ENCODE measurements at places on chromosomes 4 and X.

DNA sequence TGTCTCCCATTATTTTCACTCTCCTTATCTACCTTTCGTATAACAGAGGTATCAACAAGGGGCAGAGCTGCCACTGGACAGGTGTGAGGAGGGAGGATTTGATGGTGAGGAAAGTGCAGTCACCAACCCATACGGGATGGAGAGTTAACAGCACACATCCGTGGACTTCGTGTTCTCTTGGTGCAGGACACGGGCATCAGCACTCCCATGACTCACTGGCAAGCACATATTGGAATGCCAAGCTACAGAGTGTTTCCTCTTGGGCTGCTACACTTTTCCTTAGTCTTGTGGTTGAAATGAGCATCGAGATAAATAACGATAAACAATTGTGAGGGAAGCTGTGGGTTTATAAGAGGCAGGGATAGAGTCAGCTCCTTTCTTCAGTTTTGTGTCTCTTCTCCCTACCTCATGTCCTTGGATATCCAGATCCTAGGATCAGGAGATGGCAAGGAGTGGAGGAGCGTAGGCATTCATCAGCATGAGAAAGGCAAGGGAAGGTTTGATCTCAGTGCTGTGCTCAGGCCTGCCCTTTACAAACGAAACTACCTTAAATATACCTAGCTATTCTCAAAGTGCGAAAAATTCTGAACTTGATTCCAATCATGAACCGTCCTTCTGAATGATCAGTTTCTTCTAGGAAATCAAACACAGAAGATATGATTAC lies 96.3 kb downstream of the ZNF827 start:
- DNase-seq: no peak

DNA sequence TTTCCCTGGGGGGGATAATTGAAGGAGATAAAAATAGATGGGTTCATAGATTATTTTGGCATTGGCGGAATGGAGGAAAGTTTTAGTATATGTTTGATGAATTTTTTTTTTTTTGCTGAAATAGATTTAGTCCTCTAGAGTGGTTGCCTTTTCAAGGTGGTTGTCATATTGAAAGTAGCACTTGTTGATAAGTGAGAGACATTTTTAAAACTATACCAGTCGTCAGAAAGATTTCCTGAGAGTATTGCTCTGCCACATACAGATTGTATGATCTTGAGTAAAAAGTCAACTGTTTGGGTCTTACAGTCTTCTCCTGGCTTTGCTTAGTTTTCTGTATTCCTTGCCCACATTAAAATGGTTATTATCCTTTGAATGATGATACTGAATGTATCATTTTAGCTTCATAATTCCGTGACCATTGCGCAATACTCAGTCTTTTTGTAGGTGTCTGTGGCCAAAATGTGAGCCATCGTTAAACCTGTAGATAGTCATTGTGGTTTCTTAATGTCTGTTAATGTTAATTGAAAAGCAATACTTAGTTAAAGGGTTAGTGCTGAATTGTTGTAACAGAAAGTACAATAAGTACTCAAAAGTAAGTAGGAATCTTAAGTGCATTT lies 7.1 kb downstream of the SMARCAD1 start:
- DNase-seq: no peak

DNA sequence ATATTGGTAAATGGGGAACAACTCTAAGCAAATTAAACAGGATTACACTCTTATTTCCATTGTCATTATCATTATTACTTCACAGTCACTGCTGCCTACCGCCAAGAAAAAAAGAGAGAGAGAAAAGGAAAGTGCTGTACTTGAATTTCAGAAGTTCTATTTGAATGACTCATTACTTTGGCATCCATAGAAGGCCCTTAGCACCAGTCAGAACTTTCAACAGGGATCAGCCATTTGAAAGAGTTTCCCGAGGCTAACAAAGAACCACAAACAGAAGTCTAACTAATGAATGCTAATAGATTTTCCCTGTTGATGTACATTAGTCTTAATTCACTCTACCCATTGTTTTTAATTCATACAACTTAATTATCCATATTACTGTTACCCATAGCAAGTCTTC lies 116.3 kb downstream of the SHROOM4 start:
- DNase-seq: no peak

- DNase-seq: no peak
Observed at GRCh38 chr4:140138428-140138827, 15.6 kb downstream of the MAML3 start.

DNA sequence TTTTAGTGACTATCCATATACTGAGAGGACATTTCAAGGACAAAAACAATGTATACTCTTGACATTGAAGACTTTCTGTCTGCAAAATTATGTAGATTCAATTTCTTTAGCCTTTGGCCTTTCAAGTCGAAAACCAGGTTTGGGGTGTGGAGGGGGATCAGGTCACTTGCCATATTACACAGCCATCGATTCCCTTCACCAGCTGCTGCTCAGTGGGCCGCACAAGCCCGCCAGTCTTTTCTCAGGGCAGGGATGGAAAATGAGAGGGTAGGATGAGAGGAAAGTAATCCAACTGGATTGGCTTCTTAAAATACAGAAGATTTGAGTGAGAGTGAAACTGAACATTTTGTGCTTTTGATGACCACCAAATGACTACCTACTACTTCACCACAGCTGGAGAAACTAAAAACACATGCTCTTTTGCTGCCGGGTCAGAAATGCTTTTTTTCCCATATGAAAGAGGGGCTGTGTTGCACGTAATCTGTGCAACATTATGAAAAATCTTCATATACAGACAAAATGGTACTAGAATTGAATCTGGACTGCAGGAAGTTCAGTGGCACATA lies 51.4 kb downstream of the FHL1 start:
- no peak for DNase-seq

- no peak for DNase-seq
Observed at GRCh38 chr4:109206620-109207019, 95.8 kb downstream of the COL25A1 start.

- no peak for DNase-seq
Observed at GRCh38 chr4:88526221-88526815, 2.7 kb upstream of the PYURF start.

- DNase-seq: no peak
Observed at GRCh38 chrX:39828971-39829370, 268.8 kb downstream of the BCOR start.

- DNase-seq: no peak
Observed at GRCh38 chrX:50180073-50180940, 20.5 kb downstream of the AKAP4 start.

- DNase-seq: no peak
Observed at GRCh38 chr4:139692309-139693012, 26.8 kb downstream of the MGST2 start.

- DNase-seq: no peak
Observed at GRCh38 chr4:113905301-113905700, 74.1 kb downstream of the ARSJ start.

DNA sequence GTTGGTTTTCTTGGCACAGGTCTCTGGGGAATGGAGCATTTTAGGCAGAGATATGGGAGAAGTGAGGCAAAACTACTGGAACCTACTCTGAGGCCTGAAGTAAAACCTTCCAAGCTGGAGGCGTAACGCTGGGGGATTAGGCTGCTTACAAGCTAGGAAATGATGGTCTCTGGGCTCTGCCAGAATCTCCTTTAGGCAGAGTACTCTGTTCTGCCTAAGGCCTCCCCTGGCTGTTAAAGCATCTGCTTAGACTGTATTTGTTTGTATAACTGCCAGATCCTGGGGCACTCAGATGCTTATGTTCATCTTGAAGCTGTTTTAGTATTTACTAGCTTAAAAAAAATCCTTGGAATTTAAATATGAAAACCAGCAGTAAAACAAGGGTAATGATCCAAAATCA lies 822.2 kb downstream of the RPA4 start:
- no peak for DNase-seq

DNA sequence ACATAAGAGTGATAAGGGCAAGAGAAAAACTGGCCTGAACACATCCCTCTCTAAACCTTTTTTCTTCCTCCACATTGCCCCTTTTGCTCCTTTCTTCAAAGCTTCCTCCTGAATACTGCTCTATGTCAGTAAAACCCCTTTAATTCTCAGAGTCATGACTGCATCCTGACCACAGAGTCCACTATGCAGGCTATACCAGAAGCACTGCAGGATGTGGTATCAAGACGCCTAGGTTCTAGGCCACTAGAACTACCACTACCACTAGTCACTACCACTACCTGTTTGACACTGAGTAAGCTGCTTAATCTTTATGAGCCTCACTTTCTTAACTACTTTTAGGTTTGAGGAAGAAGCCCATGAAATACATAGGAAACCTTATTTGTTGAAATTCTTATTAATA lies 38.7 kb downstream of the ARHGEF9 start:
- no peak for DNase-seq

- DNase-seq: no peak
Observed at GRCh38 chr4:139777757-139778156, 112.1 kb downstream of the MGST2 start.

- no peak for DNase-seq
Observed at GRCh38 chr4:184666670-184667069, 17.1 kb downstream of the PRIMPOL start.

DNA sequence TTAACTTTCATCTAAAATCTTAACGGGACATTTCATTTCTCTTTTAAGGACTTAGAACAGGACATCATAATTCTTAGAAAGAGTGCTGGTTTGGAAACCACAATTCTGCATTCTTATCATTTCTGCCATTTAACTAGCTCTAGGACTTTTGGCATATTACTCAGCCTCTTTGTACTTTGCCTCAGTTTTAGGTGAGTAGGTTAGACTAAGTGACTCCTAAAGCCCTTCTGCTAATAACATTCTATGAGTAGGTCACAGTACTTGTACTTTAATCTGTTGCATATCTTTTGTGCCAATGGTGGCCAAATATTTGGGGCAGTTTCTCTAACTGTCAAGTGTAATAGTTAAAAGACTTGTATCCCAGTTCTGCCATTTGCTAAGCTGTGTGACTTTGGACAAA lies 115.4 kb upstream of the NUDT6 start:
- no peak for DNase-seq

DNA sequence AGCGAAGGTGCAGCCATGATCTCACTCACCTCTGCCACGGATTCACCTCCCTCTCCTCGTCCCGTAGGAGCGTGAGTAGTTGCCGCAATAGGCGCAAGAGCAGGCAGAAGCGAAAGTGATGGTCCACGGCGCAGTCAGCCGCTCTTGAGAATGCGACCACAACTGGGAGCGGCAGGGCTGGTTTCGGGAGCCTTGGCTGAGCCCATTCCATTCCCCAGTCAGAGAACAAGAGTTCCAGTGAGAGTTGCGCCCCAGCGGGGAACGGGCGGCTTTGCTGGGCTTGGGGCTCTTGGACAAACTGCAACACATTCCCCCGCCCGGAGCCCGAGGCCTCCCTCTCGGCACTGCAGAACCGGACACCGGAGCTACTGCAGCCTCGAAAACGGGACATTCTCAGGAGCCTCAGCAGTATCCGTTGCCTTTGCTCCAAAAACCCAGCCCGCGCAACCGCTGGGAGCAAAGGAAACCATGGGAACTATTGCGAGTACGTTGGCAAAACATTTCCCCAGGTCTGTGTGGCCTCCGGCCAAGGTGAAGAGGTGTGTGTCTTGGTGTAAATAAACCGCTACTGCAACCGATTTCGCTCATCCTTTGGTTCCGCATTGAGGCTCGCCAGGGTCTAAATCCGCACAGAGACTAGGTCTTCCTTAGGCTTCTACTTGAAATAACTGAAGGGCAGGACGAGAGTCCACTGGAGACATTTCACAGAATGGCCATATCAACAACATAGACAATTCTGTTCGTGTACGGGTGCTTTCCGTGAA lies 5.7 kb upstream of the ZBTB33 start:
- peak; percentile 44 for DNase-seq

DNA sequence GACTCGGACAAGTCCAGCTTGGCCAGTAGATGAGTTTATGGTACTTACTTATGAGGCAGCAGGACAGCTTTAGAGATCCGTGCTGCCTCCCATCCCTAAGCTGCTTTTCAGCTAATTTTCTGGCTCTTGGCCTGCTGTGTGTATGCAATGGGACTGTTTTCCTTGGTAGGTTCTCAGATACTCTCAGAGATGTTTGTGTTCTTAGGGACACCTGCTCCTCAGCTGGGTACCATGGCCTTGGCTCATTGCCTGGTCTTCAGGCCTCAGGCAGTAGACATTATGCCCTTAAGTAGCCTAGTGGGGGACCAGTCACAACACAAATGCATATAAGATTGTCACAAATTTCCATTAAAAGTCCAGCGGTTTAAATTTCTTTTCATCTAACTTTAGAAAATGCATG lies 688.0 kb downstream of the PCDH7 start:
- no peak for DNase-seq

GRCh38 chr4:159042097-159042605 lies 60.7 kb upstream of the RAPGEF2 start:
- DNase-seq: no peak

DNA sequence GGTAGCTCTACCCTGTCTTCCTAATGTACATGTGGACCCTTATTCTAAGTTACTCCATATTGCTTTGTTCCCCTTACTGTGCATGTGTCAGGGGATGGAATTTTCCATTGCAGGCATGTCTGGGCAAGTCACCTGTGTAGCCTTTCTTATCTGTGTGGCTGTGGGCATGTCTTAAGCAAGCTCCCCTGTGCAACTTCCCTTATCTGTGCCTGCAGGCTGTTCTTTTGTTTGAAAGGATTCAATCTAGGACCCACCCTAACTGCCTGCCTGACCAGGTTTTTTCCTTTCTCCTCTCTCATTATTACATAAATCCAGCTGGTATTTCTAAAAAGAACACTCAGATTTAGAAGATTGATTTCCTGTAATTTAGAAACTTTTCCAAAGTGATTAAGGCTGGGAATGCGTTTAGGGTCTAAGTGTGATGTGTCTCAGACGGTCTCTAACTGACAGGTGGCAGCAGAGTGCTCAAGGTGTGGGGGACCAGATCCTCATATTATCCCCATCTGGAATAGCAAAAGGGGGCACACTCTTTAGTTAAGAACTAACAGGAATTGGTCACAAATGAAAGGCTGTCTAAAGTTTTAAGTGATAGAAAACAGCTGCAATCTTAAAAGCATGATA lies 198.9 kb upstream of the PPP1R2C start:
- DNase-seq: no peak

DNA sequence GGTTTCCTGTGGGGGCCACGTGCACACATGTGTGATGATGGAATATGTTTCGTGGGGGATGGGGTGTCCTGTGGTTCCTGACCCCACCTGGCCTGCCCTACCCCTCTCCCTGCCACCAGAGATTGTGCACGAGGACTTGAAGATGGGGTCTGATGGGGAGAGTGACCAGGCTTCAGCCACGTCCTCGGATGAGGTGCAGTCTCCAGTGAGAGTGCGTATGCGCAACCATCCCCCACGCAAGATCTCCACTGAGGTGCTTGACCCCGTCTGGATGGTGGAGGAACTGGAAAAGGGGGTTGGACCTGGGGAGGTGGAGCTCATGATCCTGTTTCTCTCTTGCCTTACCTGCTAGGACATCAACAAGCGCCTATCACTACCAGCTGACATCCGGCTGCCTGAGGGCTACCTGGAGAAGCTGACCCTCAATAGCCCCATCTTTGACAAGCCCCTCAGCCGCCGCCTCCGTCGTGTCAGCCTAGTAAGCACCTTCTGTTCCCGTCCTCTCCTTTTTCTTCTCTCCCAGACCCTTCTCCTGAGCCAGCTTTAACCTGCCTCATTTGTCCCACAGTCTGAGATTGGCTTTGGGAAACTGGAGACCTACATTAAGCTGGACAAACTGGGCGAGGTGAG lies 5.9 kb downstream of the CDK16 start:
- no peak for DNase-seq

Data from posterior cingulate gyrus (tissue), 11 donors.